ENCODE measurements at places on chromosomes 6 and 20.

DNA sequence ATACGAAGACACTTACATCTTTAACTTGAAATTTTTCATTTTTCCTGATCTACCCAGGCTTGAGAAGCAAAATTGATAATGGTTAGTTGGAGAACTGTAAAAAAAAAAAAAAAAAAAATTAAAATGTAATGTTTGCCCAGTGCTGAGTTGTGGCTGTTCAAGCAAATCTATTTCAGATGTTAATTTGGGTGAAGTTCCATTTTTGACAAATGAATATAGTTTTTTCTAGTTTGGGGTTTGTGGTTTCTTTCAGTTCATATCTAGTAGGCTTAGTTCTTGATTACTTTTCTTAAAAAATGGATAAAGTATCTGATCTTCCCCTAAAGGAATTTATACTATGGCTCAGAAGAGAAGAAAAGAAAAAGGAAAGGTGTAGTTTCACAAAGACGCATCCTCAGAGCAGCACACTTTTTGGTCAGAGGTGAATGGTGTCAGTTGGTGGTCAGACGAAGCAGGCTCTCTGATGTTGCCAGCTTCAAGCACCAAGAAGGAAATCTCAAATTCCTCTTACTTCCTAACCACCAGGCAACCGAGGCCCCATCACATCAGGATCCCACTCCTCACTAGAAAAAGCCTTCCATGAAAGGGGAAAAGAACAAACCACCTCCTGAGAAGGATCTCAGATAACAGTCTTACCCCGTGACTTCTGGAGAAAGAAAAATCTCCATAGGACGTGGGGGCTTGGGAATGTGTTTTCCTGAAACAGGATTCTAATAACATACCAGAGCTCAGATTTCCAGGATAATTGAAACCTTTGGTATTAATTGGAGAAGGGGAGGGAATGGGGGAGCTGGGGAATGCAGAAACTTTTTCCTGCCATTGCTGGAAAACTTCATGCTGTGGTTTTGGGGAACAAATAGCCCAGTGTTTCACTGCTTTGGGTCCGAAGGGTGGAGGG lies 396.2 kb downstream of the CD83 start:
- no peak for DNase-seq
- H3K4me1 ChIP-seq, result peaks cover 8% of the 10 kb centered on the region
- H3K27ac ChIP-seq, result no peak overlapping the region
- no peak overlapping the region for H3K4me3 ChIP-seq
- H3K27me3 ChIP-seq, result peaks cover 6% of the 10 kb centered on the region

GRCh38 chr6:145814501-145815308 lies at the start of gene FBXO30:
Gene FBXO30, minus strand, starts transcription at chr6:145814795. Its CDS starts 8,390 bp downstream, at chr6:145806405.
- peaks cover 1% of the 10 kb centered on the region for H3K36me3 ChIP-seq
- no peaks in the 10 kb centered on the region for H3K27me3 ChIP-seq
- H3K4me1 ChIP-seq, result peaks cover 28% of the 10 kb centered on the region

GRCh38 chr6:125945378-125946141 lies 11.0 kb upstream of the HINT3 start:
- H3K27ac ChIP-seq, result no peak overlapping the region
- no peak for DNase-seq
- no peak overlapping the region for H3K4me3 ChIP-seq
- H3K27me3 ChIP-seq, result no peaks in the 10 kb centered on the region

DNA sequence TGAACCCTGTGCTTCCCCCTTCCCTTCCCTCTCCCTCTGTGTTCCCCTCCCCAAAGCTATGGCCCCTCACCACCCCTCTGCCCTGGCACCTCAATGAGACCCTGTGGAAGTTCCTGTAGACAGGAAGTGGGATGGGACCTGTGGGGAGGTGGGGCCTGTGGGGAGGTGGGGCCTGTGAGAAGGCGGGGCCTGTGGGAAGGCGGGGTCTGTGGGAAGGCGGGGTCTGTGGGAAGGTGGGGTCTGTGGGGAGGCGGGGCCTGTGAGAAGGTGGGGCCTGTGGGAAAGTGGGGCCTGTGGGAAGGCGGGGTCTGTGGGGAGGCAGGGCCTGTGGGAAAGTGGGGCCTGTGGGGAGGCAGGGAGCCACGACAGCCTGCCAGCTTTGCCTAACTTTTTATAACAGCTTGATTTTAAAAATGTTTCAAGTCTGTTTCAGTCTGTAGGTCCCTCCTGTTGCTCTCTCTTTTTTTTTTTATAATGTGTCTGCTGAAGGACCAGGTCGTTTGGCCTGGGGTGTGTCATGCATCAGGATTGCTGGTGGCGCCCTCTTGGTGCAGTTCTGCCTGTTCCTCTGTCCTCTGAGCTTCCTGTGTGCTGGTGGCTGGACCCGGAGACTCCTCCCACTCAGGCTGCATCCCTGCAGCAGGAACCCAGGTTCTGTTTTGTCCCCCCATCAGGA lies 70.5 kb upstream of the SLCO4A1 start:
- no peak overlapping the region for H3K4me3 ChIP-seq
- H3K4me1 ChIP-seq, result no peaks in the 10 kb centered on the region
- no peak for DNase-seq
- peaks cover 42% of the 10 kb centered on the region for H3K27me3 ChIP-seq

DNA sequence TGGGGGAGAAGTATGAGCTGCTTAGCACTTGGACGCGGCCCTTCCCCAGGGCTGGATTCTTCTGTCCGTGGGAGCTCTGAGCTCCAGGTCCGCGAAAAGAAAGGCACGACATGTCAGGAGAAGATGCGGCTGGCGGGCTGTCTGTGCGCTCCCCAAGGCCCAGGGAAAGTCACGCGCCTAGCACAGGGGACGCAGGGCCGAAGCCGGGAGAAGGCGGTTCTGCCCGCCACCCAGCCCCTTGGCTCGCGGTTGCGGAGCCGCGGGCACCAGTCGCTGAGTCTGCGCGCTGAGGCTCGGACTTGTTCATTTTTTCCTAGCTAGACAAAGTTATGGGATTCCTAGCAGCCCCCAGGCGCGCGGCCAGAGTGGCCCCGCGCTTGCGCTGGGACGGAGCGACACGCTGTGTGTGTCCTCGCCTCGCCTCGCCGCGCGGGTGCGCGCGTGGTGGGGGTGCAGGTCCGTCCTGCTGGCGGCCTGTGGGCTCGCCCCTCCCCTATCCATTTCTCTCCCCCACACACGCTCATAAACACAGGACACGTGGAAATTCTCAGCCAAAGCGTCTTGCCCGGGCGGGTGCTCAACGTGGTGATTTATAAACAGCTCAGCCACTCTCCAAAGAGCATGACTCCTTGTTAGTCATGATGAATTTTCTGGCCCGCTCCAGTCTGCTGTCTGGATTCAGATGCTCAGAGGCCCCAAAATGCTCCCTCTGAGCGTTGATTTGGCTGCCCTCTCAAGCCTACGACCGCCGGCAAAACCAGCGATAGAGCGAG lies 1.9 kb upstream of the POU3F2 start:
- H3K27me3 ChIP-seq, result peaks cover 85% of the 10 kb centered on the region
- DNase-seq, result no peak
- H3K36me3 ChIP-seq, result no peaks in the 10 kb centered on the region
- H3K27ac ChIP-seq, result no peak overlapping the region
- peak overlapping the region; percentile 78 for H3K4me3 ChIP-seq
- peaks cover 37% of the 10 kb centered on the region for H3K4me1 ChIP-seq

DNA sequence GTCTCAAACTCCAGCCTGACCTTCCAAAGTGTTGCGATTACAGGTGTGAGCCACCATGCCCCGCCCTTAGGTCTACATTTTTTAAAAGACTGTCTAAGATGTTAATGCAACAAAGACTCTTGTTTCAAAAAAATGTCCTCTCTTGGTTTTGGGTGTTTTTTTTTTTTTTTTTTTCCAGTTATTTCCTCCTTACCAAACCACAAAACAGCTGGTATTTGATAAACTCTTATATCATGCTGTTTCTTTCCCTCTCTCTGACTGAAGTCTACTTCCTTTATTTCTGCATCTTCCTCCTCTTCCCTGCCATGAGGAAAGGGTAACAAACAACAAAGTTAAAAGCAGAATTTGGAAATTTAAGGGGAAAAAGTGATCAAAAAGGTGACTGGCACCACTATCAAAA lies 21.2 kb downstream of the STK38 start:
- H3K36me3 ChIP-seq, result peaks cover 20% of the 10 kb centered on the region
- H3K27me3 ChIP-seq, result no peaks in the 10 kb centered on the region
- peaks cover 6% of the 10 kb centered on the region for H3K4me1 ChIP-seq
- no peak overlapping the region for H3K27ac ChIP-seq
- DNase-seq, result no peak

GRCh38 chr20:14521016-14521415 lies 183.6 kb upstream of the FLRT3 start:
- no peaks in the 10 kb centered on the region for H3K36me3 ChIP-seq
- no peak for DNase-seq
- peaks cover 18% of the 10 kb centered on the region for H3K4me1 ChIP-seq
- no peak overlapping the region for H3K4me3 ChIP-seq
- no peaks in the 10 kb centered on the region for H3K27me3 ChIP-seq

- no peaks in the 10 kb centered on the region for H3K27me3 ChIP-seq
- H3K4me1 ChIP-seq, result no peaks in the 10 kb centered on the region
- H3K4me3 ChIP-seq, result no peak overlapping the region
- peaks cover 2% of the 10 kb centered on the region for H3K36me3 ChIP-seq
- no peak overlapping the region for H3K27ac ChIP-seq
Measured at GRCh38 chr6:54892831-54893230, 46.3 kb downstream of the FAM83B start.

- H3K27me3 ChIP-seq, result no peaks in the 10 kb centered on the region
- no peak overlapping the region for H3K4me3 ChIP-seq
- H3K36me3 ChIP-seq, result peaks cover 12% of the 10 kb centered on the region
- H3K27ac ChIP-seq, result peak overlapping the region; percentile 30
- peaks cover 3% of the 10 kb centered on the region for H3K4me1 ChIP-seq
Measured at GRCh38 chr20:49631061-49631716, 63.3 kb upstream of the PTGIS start.

DNA sequence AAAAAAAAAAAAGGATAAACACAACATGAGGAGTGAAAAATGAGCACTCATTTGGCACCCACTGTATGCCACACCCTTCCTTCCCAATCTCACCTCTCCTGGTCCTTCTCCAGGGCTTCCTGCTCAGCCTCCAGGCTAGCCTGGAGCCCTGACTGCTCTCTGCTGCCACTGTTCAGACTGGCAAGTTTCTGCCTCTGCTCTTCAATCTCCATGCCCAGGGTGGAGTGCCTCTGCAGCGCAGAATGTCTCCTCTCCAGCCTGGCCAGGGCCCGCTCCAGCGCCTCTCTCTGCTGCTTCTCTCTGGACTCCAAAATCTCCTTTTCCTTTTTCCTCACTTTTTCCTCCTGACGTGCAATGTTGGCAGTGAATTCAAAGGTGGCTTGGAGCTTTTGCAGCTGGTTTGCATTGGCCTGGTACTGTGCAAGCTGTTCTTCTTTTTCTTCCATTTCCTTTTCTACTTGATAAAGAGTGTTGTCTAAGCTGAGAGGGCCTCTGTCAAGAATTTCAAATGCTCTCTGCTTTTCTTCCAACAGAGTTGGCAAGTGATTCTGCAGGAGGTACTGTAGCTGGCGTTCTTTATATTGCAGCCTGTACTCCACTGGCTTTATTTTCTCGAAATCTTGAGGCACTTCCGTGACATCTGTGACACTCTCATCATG lies 194.4 kb downstream of the KIF16B start:
- DNase-seq, result no peak
- no peak overlapping the region for H3K4me3 ChIP-seq
- peaks cover 21% of the 10 kb centered on the region for H3K36me3 ChIP-seq

- peaks cover 13% of the 10 kb centered on the region for H3K4me1 ChIP-seq
- DNase-seq, result no peak
- H3K4me3 ChIP-seq, result no peak overlapping the region
- H3K36me3 ChIP-seq, result no peaks in the 10 kb centered on the region
Measured at GRCh38 chr20:44457016-44457415, 18.7 kb upstream of the TTPAL start.

DNA sequence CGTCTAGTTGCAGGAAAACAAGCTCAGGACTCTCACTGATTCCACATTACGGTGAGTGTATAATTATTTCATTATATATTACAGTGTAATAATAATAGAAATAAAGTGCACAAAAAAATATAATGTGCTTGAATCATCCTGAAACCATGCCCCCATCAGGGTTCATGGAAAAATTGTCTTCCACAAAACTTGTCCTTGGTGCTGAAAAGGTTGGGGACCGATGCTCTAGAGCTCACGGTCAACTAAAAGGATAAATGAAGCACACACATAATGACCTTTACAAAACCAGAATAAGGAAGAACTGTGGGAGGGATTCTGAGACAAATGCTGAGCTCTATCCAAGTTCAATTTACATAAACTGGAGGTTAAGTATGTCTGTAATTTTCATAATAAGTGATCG lies 194.3 kb downstream of the COL19A1 start:
- peaks cover 16% of the 10 kb centered on the region for H3K4me1 ChIP-seq
- no peak overlapping the region for H3K27ac ChIP-seq
- no peaks in the 10 kb centered on the region for H3K27me3 ChIP-seq
- no peak overlapping the region for H3K4me3 ChIP-seq
- DNase-seq, result no peak

DNA sequence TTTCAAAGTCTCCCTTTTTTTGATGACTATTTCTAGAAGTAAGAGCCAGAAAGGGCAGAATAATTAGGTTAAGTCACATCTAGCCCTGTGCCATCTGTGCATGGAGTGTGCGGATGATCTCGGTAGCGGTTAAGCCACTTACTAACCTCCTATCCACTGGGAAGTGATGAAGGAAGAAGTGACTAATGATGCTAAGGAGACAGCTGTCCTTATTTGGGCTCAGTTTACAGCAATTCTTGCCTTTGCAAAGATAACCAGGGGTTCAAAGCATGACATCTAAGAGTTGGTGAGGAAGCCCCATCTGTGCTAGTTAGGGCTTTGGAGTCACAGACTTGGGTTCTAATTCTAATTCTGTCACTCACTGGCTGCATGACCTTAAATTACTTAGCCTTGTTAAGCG lies 62.4 kb upstream of the RREB1 start:
- no peaks in the 10 kb centered on the region for H3K27me3 ChIP-seq
- no peak for DNase-seq
- H3K4me1 ChIP-seq, result peaks cover 23% of the 10 kb centered on the region
- H3K27ac ChIP-seq, result no peak overlapping the region

DNA sequence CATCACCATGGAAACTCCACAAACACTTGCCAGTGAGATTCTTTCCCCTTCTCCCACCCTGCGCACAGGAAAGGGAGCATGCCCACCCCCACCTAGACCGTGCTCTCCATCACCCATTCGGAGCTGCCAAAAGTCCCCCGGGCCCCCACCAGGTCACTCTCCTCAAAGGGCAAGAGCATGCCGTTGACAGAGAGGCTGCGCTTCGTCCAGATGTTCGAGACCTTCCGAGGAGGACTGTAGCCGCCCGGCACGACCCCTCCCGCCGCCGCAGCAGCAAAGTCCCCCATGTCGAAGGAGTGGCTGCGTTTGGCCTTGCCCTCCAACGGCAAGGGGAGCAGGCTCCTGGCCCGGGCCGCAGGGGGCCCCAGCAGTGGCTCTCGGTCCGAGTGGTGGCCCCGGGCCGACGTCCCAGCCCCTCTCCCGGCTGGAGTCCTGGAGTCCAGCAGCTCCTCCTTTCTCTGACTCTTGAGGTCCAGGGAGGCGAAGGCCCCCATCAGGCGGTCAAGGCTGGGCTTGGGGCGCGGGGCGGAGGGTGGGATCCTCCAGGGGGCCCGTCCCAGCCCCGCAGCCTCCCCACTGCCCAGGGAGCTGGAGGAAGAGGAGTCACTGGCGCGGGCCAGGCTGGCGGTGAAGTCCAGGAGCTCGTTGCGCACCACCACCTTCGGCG lies 195.2 kb downstream of the LRFN2 start:
- peaks cover 26% of the 10 kb centered on the region for H3K27me3 ChIP-seq
- no peak overlapping the region for H3K4me3 ChIP-seq
- no peak for DNase-seq
- H3K36me3 ChIP-seq, result no peaks in the 10 kb centered on the region
- H3K27ac ChIP-seq, result no peak overlapping the region
- peaks cover 11% of the 10 kb centered on the region for H3K4me1 ChIP-seq

All from progenitor cell of endocrine pancreas (in vitro differentiated cells).